Spinal cord (tissue), 10 donors: ENCODE measurements at places on chromosomes 13 and 19.

GRCh38 chr13:21735701-21736401, 65.0 kb downstream of the FGF9 start:
- DNase-seq = peak; percentile 49

- DNase-seq = no peak
Observed at GRCh38 chr13:67821606-67822005, 591.5 kb upstream of the PCDH9 start.

- DNase-seq = no peak
Observed at GRCh38 chr13:60146471-60146870, 17.3 kb downstream of the DIAPH3 start.

DNA sequence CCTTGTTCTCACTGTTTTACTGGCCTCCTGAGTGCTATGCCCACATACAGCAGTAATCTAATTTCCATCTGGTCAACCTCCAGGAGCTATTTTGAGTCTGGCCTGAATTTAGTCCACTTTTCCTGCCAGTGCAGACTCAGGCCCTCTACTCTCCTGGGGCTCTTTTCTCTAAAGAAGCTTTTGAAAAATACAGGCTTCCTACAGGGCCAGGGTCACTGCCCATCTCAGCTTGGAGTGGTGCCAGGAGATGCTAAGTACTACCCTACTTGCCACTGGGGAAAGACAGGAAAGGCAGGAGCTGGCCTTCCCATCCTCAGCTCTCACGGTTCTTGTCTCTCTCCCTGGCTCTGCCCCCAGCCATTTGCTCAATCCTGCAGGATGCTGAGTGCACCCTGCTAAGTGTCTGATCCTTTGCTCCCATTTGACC, 101.7 kb upstream of the SERP2 start:
- no peak for DNase-seq

- no peak for DNase-seq
Observed at GRCh38 chr19:30071871-30072270, 129.8 kb downstream of the URI1 start.

DNA sequence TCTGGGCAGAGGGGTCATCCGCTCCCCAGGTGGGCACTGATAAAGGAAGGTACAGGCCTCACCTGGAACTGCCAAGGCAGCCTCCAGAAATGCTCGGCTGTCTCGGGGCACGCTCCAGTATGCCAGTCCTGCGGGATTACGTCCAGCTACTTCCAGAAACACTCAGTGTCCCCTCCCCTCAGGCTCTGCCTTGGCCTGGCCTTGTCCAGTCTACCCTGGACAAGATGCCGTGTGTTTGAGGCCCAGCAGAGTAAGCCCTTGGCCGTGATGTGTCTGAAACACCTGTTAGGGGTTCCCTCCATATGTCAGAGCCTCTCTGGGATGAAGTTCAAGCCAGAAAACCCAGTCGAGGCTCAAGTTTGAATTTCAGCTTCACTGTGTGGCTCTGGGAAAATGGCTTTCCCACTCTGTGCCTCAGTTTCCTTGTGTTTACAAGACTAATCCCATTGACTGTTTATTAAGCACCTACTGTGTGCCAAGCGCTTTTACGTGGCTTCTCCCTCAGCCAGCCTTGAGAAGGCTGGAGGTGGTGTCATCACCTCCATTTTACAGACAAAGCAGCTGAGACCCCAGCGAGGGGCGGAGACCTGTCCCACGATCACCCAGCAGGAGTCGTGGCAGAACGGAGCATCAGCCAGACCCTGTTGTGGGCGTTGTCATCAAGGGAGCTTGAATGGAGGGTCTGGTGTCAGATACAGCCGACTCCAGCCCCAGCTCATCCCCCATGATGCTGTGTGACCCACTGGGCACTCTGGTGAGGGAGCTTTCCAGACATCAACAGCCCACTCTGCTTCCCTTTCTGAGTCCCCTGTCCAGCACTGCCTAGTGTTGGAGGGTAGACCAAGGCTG, 2.0 kb upstream of the PIK3R2 start:
- no peak for DNase-seq

DNA sequence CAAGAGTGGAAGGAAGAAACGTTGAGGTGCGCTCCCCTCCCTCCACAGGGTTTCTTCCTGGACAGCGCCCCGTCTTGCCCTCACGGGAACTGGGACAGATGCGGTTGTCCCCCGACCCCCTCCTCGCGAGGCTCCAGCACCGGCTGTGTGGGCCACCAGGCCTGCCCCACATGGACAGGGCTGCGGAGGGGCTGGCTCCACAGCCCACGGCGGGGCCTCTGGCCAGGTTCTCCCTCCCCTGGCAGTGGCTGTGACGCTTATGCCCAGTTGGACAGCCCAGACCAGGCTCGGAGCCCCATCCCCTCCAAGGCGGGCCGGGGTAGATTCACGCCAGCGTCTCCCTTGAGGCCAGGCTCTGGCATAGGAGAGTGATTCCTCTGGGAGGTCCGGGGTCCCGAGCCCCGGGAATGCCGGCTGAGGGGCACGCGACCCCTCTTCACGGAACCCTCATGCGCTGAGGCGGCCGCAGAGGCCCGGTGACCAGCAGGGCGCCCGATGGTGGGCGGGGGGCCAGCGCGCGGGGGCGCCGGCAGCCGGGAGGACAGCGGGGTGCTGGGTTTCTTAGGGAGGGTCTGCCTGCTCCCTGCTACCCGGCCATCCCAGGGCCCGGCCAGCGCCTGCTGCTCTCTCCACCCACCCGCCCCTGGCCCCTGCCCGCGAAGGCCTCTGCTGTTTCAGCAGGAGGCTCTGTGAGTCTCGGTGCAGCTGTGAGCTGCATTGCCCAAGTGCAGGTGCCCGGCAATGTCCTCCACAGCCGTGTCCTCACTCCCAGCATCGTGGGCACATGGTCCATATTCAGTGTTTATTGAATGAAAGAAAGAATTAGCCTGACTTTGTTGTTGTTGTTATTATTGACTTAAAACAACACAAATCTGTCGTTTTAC, 20.3 kb upstream of the GAS6 start:
- DNase-seq = no peak
